Natural killer cell treated with Interleukin-12 subunit alpha and Interleukin-12 subunit beta and Interleukin-15 and Interleukin-18, amount 100 ng/mL, for 72 hours (primary cell): ENCODE measurements at places on chromosomes 3 and 15.
A peak's percentile ranks its signal among the peaks of the same experiment; 100 is the strongest.

DNA sequence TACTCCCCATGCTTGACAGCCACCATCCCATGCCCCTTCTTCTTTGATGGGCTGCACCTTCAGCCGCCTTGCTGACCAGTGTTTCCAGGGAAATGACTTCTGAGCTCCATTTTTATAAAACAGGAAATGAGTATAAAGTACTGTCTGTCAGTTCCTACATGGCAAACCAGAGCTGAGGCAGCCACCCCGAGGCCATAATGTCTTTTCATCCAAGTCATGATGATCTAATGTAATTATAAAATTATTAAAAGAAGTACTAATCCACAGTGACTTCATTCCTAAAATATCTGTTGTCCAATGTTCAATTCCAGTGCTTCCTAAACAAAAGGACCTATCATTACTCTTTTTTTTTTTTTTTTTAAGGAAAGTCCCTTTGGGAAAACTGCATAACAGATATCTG lies 75.2 kb upstream of the HERC1 start:
- DNase-seq: no peak

GRCh38 chr15:72685925-72686794 lies at the start of the genes BBS4 and HIGD2B:
Gene BBS4, plus strand, starts transcription at chr15:72686207. Its CDS starts 21 bp downstream, at chr15:72686228.
Gene HIGD2B, minus strand, starts transcription at chr15:72686182. Its CDS starts 9,808 bp downstream, at chr15:72676374.
- DNase-seq: peak; percentile 91

- DNase-seq: no peak
Observed at GRCh38 chr3:150299201-150299600, 108.9 kb upstream of the TSC22D2 start.

GRCh38 chr3:177835917-177836316 lies 638.6 kb upstream of the TBL1XR1 start:
- no peak for DNase-seq

DNA sequence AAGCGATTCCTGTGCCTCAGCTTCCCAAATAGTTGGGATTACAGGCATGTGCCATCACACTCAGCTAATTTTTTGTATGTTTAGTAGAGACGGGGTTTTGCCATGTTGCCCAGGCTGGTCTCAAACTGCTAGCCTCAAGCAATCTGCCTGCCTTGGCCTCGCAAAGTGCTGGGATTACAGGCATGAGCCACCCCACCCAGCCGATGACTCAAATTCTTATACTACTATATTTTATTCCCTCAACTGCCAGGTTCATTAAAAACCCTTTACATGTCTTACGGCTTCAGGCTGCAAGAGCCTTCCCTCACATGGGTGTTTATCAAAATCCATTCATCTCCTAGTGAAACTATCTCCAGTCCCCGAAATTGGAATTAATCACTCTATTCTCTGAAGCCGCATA lies 63.4 kb downstream of the CBLB start:
- no peak for DNase-seq

DNA sequence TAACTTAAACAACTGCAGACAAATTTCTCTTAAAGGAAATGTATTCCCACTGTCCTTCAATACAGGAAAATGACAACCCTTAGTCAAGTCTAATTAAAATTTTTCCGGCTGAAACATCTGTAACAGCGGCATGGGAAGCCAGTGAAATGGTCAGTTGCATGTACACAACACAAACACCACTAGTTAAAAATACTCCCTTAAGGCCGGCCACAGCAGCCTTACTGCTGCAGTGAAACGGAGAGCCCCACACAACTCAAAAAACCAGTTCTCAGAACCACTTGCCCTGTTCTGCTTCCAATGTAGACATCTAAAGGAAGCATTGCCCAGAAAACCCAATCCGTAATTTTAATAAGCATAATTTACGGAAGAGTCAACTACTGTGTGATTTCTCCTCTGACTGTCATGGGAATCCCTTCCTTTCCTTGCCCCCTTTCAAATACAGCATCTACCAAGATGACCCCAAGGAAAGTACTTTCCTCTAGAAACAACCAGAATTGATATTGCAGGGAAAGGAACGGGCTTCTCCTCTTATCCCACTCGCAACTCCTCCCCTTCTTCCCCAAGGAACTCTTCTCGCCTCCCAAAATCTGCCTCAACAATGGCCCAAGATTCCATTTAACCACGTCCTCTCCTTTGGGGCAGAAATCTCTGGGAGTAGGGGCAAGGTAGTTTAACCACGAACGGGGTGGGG lies 1.6 kb downstream of the FBN1 start:
- DNase-seq: no peak

GRCh38 chr3:158488670-158489069 lies 82.3 kb upstream of the MLF1 start:
- no peak for DNase-seq

- no peak for DNase-seq
Observed at GRCh38 chr3:14991818-14992612, 44.6 kb downstream of the NR2C2 start.

DNA sequence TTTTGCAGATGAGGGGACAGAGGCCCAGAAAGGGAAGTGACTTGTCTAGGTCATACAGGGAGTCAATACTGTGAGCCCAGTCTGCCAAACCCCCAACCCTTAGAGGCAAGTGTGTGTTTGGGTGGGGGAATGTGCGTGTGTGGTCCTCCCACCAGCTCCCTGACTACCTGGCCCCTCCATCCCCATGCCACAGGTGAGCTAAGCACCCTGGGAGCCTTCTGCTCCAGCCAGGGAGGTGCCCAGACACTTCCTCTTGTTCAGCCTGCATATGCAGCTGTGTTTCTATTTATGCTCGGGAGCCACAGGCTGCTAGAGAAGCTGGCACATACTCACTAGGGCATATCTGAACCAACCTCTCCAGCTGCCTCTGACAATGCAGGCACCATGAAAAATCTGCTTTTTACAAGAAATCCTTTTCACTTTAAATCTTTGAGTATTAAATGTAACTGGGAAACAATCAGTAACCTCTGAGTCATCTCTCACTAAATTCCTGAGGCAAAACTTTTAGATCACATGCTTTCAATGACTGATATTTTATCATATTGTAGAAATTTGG lies 20.7 kb downstream of the TBC1D2B start:
- DNase-seq: no peak

GRCh38 chr3:114112696-114113095 lies 56.2 kb downstream of the QTRT2 start:
- no peak for DNase-seq

DNA sequence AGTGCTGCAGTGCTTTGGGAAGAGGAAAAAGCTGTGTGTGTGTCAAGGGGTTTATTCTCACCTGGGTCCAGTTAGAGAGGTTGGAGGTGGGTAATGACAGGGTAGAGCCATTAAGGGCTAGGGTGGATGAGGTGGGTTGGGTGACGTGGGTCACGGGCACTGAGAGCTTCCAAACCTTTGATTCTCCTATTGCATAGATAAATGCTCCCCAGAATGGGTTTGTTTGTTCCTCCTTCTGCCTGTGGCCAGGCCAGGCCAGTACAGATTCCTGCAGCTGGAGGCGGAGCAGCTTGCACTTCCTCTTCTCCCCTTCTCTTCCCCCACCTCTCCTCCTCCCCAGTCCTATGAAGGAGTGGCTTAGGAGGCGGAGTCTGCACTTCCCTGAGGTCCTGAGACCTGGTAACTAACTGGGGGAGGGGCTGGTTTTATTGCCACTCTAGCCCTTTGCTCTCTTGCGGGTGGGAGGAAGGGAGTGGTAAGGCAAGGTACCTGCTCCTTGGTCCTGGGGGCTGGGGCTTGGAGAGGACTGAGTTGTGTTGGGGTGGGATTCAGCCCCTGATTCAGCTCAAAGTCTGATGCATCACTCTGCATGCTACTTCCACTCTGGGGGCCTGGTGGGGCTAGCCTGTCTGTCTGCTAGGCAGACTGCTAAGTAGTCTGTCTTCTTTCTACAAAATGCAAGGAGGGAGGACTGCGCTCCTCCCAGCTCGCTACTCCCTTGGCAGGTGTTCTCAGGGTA lies 3.5 kb downstream of the SPINT1 start:
- DNase-seq: peak; percentile 12

GRCh38 chr3:128992926-128993460 lies 883 bp downstream of the CFAP92 start:
- no peak for DNase-seq

- no peak for DNase-seq
Observed at GRCh38 chr15:71136793-71137518, 21.7 kb downstream of the THSD4 start.

- DNase-seq: peak; percentile 61
Observed at GRCh38 chr15:67833710-67834511, 5.9 kb downstream of the RNU6-1 start.

DNA sequence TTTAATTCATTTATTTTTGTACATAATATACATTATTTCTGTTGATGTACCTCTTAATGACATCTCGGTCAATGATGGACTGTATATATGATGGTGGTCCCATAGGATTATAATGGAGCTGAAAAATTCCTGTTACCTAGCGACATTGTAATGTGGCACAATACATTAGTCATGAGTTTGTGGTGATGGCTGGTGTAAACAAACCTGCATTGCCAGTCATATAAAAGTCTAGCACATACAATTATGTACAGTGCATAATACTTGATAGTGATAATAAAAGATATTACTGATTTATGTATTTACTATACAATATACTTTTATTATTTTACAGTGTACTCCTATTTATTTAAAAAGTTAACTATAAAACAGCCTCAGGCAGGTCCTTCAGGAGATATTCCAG lies 15.1 kb downstream of the TTC14 start:
- DNase-seq: no peak

- DNase-seq: no peak
Observed at GRCh38 chr3:124177071-124177470, 185.1 kb upstream of the ROPN1 start.

DNA sequence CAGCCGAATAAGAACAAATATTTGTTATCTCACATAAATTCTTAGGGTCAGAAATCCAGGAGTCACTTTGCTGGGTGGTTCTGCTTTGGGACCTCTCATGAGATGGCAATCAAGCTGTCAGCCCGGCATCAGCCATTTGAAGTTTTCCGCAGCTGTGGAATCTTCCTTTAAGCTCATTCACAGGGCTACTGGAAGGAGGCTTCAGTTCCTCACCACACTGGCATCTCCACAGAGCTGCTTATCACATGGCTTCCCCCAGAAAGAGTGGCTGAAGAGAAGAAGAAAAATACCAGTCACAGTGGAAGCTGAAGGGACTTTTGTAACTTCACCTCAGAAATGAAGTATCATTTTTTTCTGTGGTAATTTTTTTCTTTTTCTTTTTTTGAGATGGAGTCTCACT lies 267.7 kb downstream of the CHL1 start:
- DNase-seq: no peak

GRCh38 chr3:153266619-153267018 lies 104.6 kb downstream of the RAP2B start:
- no peak for DNase-seq

DNA sequence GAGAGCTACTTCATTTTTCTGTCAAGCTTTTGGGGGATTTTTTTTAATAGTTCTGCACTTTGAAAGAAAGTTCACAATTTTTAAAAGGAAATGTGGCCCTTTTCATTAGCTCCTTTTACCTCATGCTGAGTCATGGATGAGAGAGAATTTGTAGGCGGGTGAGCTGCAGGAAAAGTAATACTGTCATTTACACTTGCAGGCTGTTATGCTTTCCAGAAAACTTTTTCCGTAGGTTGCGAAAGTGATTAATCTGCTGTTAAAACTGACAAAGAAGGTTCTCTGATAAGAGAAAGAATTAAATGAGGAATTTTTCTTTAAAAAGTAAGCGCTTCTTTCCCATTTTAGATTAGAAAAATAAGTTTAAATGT lies 430.2 kb downstream of the LPP start:
- peak; percentile 73 for DNase-seq

DNA sequence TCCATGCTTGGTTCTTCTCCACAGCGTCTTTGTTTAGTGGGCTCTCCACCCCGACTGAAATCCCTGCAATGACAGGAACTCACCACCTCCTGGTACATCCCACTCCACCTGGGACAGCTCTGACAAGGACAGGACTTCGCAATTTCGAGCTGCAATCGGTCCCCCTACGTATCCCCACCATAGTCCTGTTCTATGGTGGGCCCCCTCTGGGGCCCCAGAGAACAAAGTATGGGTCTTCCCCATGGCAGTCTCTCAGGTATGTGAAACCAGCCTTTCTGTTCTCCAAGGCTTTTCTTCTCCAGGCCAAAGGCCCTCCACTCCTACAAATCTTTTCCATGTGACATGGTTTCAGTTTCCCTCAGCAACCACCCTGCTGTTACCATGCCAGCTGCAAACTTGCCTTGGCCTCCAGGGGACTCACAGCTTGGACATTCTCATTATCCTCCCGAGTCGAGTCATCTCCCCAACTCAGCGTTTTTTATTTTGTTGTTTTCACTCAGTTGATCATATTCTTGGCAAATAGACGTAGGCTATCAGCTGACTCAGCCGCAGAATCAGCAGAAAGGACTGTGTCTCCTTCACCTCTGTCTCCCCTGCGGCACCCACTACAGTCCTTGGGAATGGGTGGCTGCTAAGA lies 233.3 kb downstream of the OPA1 start:
- no peak for DNase-seq

GRCh38 chr3:37519661-37520060 lies 342.0 kb upstream of the CTDSPL start:
- no peak for DNase-seq

- DNase-seq: no peak
Observed at GRCh38 chr3:63762180-63762579, 56.9 kb upstream of the C3orf49 start.

GRCh38 chr3:55474213-55474632 lies 12.9 kb downstream of the WNT5A start:
- DNase-seq: no peak

DNA sequence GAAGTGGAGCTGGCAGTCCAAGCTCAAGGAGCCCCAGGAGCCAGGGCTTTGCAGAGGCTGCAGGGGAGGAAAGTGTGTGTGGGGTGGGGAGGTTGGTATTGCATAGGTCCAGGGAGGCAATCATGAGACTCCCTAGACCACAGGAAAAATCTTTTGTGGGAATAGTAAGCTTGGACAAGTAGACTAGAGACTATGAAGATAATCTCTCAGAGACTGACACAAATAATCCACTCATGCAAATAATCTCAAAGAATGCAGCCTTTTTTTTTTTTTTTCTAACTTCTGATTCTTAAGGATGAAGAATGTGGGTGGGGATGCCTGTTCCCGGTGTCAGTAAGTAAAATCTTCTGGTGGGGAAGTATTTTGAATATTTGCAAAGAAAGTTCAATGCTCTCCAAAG lies 113.7 kb downstream of the GREM1 start:
- DNase-seq: no peak

DNA sequence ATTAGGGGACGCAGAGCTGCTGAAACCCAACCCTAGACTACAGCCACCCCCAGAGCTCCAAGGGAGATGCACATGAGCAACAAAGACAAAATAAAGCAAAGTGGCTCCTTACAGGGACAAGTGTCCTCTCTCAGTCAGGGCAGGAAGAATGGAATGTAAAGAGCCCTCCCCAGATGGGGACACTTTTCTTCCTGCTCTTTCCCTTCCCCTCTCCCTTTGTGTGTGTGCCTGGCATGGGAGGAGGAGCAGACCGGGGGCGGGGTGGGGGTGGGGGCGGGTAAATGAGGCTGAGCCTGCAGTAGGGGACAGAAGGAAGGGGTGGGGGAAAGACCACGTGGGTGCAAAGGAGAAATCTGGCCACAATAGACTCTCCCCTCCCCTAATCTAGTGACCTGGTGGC lies 37.4 kb downstream of the ACAA1 start:
- DNase-seq: no peak

- DNase-seq: no peak
Observed at GRCh38 chr3:161549261-161549660, 52.7 kb downstream of the OTOL1 start.
